Esophagus squamous epithelium (tissue), 5 donors: ENCODE measurements at places on chromosomes 1 and 21. TPM values are rescaled to one million over a fixed set of nuclear protein-coding genes. Genes with fewer than 3 reads are reported as not detected.

- no peak overlapping the region for H3K4me3 ChIP-seq
- no peaks in the 10 kb centered on the region for H3K27me3 ChIP-seq
- no peak for DNase-seq
- no peaks in the 10 kb centered on the region for H3K36me3 ChIP-seq
- peak overlapping the region; percentile 37 for H3K27ac ChIP-seq
- H3K4me1 ChIP-seq, result peaks cover 25% of the 10 kb centered on the region
These were observed 141.1 kb upstream of the IRF2BP2 start for GRCh38 chr1:234750922-234751627.

DNA sequence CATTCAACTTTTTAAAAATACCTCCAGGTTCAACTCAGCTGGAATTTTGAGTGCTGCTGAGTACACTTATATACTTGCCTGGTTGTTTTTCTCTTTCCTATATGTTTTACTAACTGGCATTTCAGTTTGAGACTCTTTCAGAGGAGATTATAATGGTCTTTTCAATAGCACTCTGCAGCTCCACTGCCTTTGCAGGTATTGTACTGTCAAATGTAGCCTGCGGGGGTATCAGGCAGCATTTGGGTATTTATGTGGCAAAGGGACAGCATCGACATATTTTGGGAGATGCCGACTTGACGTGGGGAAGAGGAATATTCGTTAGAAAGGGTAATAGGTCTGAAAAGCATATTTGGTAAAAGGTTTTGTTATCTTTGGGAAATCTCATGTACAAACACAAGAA lies 11.1 kb upstream of the TGFBR3 start:
- no peak overlapping the region for H3K4me3 ChIP-seq
- no peaks in the 10 kb centered on the region for H3K27me3 ChIP-seq
- H3K4me1 ChIP-seq, result peaks cover 3% of the 10 kb centered on the region
- peak overlapping the region; percentile 16 for H3K27ac ChIP-seq

GRCh38 chr1:30437059-30437576 lies 286.3 kb downstream of the MATN1 start:
- no peaks in the 10 kb centered on the region for H3K36me3 ChIP-seq
- H3K27me3 ChIP-seq, result no peaks in the 10 kb centered on the region
- no peak overlapping the region for H3K27ac ChIP-seq
- H3K4me3 ChIP-seq, result no peak overlapping the region

GRCh38 chr1:151371370-151372057 lies 991 bp downstream of the SELENBP1 start:
- no peaks in the 10 kb centered on the region for H3K27me3 ChIP-seq
- peak overlapping the region; percentile 77 for H3K27ac ChIP-seq
- H3K36me3 ChIP-seq, result peaks cover 28% of the 10 kb centered on the region
- H3K4me1 ChIP-seq, result peaks cover 60% of the 10 kb centered on the region
- DNase-seq, result no peak

DNA sequence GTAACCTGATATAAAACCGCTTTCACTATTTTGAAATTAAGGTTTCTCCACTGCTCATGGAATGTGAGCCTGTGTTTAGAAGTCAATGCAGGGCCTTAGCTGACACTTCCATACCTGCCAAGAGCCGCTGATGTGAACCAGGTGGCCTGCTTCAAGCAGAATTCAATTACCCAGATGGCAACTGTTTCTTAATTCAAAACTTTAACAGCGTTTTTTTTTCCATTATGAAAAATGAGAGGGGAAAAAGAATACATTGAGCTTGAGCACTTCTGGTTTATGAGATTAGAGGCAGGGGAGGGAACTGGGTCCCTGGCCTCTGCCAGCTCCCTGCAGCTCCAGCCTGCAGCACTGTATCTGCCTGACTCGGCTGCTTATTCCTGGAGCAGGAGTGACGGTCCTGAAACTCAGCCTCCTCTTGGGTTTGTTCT lies 7.7 kb upstream of the ATP1A1 start:
- no peaks in the 10 kb centered on the region for H3K36me3 ChIP-seq
- H3K4me3 ChIP-seq, result no peak overlapping the region
- H3K27me3 ChIP-seq, result no peaks in the 10 kb centered on the region
- no peak overlapping the region for H3K27ac ChIP-seq
- peaks cover 23% of the 10 kb centered on the region for H3K4me1 ChIP-seq
- DNase-seq, result no peak

Gene DLGAP3
- total RNA-seq, result not detected

- H3K36me3 ChIP-seq, result no peaks in the 10 kb centered on the region
- DNase-seq, result no peak
These were observed 94.7 kb downstream of the PAPPA2 start for GRCh38 chr1:176557543-176558258.

GRCh38 chr1:168490306-168490705 lies 53.5 kb downstream of the XCL2 start:
- no peak for DNase-seq
- no peaks in the 10 kb centered on the region for H3K27me3 ChIP-seq
- peaks cover 9% of the 10 kb centered on the region for H3K4me1 ChIP-seq
- no peak overlapping the region for H3K4me3 ChIP-seq
- H3K36me3 ChIP-seq, result no peaks in the 10 kb centered on the region
- no peak overlapping the region for H3K27ac ChIP-seq
